ENCODE measurements at places on chromosomes 13 and 19. TPM values are rescaled to one million over a fixed set of nuclear protein-coding genes. Genes with fewer than 3 reads are reported as not detected.

DNA sequence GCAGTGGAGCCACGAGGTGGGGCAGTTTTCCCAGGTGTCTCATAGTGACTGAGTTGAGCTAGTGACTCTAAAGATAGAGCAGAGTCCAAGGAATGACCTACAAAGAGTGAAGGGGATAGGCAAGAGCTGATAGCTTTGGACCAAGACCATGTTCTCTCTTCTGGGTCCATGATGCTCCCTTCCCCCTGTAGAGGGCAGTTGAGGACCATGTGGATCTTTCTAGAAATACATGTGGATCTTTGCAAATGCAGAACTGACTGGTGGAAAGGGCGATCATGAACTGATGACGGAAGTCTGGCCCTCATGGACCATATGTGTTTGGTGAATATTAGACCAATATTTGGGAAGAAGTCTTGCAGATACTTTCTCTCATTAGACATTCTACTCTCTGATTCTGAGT, 6.9 kb downstream of the PSG1 start:
- no peak for DNase-seq

GRCh38 chr13:79405501-79405830, 589 bp downstream of the RBM26 start:
- DNase-seq = peak; percentile 59

GRCh38 chr13:32212421-32212820, 102.7 kb downstream of the ZAR1L start:
- DNase-seq = no peak

- DNase-seq = no peak
Measured at GRCh38 chr19:51799774-51800472, 5.0 kb downstream of the FPR3 start.

WTIP gene
- 17.3 TPM for total RNA-seq

GRCh38 chr13:99382428-99383133, 75.4 kb upstream of the GPR183 start:
- DNase-seq = no peak

DNA sequence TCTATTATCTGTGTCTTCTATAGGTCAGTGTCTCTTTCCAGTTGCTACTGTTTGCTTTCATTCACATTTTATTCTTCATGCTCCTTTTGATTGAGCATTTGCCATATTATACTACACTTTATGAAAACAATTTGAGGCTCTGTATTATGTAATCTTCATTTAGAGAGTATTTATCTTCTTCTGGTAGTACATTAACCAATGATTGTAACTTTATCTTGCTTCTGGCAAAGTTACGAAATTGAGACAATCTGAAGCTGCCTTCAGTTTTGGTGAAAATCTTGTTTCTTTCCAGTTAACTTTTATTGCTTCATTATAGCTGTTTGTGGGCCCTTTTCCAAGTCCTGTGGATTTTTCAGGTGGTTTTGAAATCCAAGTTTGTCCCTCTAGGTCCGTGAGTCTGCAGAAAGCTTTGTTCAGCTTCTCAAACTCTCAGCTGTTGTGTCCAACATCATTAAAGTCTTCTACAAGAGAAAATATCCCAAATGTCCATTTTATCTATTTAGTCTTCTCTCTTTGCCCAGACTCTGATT, 1255.4 kb upstream of the SPRY2 start:
- DNase-seq = no peak

Data from spinal cord (tissue), 10 donors.